Umbilical cord (tissue), 2 donors: ENCODE measurements at places on chromosomes 6 and 20.

GRCh38 chr6:26021350-26022131 is 58.9 kb downstream of the TRIM38 start:
- peak; percentile 99 for DNase-seq

GRCh38 chr6:34959224-34959623 is 70.2 kb downstream of the ANKS1A start:
- DNase-seq = peak; percentile 52

DNA sequence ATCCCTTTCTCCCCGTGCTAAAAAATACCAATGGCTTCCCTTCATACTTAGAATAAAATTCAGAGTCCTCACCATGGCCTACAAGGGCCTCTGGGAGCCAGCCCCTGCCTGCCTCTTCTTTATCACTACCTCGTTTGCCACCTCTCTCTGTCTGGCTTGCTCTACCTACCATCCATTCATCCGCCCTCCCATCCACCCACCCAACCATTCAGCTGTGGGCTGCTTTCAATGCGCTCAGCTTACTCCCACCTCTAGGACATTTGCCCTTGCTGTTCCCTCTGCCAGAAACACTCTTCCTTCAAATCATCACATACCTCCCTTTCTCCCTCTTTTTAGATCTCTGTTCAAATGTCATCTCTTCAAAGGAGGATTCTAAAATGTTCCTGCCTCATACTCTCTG is 44.4 kb downstream of the PACSIN1 start:
- no peak for DNase-seq

GRCh38 chr6:158703837-158704822 is 54.3 kb downstream of the SYTL3 start:
- peak; percentile 72 for DNase-seq

DNA sequence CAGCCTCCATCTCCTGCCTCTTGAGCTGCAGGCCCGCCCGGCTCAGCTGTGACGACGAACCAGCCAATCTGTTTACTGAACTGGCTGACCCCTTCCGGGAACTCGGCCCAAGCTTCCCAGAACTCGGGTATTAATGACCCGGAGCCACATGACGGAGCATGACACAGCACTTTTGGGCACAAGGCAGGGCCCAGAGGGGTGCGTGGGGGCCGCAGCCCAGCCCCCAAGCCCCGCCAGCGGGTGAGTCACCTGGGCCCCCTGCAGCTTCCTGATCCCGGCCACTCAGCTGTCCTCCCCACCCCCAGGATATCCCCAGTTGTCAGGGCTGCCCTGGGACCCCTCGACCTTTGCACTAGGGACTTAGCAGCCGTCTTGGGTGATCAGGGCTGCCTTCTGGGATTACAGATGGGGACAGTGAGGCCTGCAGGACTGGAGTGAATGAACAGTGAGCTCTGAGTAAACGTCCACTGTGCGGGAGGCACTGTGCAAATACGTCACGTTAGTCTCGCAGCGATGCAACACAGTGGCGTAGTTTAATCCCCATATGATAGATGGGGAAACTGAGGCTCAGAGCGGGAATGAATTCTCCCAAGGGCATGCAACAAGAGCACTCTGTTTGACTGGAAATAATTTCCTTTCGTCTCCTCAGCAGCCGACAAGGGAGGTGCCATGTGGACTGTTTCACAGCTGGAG is 102.1 kb downstream of the CEBPB start:
- DNase-seq = peak; percentile 81

- DNase-seq = no peak
Measured at GRCh38 chr6:30127238-30128093, 8.5 kb upstream of the TRIM40 start.

DNA sequence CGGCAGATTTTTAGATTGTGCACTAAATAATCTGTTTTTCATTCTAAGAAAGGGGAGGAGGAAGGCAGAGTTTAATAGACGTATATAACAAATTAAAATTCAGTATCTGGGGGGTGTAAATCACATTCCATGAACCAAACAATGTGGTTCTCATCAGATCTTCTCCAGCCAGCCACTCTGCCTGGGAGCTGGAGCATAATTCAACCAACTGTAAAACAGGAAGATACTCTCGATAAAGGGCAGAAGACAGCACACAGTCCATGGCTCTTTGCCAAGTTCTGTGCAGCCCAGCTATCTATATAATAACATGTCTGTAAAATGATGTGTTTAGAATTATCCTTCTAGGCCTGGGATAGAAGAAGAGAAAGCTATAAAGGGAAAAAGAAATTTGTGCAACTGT is 289.9 kb upstream of the ZFP64 start:
- peak; percentile 91 for DNase-seq

DNA sequence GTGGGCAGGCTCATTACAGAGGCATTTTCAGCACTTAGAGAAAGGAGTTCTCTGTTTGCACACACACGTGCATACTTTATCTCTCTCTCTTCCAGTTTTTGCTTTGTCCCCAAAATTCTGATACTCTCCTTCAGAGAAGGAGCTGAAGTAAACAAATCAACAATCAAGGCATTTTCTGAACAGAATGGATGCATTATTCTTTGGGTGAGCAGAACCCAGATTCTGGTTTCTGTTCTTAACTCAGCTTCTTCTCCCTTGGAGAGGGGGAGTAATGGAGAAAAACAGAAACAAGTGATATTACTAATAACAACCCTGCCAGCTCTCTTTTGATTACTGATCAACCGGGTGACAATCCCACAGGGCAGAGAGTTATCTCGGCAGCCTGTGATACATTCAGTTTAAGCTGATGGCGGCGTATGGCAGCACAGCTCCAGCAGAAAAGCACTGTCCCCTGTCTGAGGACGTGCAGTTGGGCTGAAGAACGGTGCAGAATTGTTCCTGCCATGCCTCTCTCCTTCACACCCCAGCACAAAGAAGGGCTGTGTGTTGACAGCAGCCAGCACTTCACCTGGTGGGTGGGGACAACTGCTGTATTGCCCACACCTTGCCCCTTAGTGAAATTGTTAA is 47.3 kb upstream of the SASH1 start:
- DNase-seq = no peak

DNA sequence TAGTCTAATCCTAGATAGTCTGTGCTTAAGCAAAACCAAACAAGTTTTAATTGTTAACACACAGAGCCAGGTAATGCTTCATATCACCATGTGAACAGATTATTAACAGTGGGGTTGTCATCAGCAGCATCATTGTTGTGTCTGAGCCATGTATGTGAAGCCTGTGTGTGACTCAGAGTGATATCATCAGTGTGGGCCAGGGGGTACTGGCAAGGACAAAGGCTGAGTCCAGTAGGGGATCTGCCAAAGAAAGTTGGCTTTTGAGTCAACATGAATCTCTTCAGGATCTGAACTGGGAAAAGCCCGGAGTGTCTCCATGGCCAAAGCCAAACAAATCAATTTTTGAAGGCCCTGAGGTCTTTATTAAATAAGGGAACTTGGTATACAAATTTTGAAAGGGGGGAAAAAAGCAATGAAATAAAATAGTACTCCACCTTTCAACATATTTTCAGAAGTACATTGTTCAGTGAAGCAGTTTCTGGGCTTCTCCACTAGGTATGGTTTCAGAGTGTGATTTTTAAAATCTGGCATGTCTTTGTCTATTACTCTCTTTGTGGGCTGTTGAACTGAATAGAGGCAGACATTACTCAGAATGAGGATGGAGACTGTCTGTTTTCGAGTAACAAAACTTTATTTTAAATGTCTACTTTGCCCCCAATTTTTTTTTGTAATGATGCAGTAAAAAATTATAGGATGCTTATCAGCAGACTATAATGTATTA is 444.2 kb upstream of the JAG1 start:
- no peak for DNase-seq

DNA sequence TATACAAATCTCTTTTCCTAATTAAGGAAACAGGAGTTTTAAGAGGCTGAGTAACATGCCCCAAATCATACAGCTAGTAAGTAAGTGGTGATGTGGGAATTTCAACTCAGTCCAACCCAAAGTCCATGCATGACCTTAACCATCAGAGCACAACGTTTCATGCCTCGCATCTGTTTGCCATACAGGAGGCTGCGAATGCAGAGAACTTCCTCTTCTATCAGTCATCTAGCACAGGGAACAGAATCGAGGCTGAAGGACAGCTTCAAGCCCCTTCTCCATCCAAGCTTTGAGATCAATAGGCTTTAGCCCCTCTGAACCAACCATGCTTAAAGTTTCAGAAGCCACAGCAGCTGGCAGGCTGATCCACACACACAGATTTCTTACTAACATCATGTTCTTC is 113.2 kb downstream of the MAFB start:
- DNase-seq = no peak

- peak; percentile 71 for DNase-seq
Measured at GRCh38 chr6:39273406-39273821, 40.8 kb downstream of the KCNK17 start.

- no peak for DNase-seq
Measured at GRCh38 chr20:4488407-4489339, 233.0 kb upstream of the PRND start.

- DNase-seq = peak; percentile 28
Measured at GRCh38 chr20:34041226-34041625, 47.5 kb downstream of the RALY start.

DNA sequence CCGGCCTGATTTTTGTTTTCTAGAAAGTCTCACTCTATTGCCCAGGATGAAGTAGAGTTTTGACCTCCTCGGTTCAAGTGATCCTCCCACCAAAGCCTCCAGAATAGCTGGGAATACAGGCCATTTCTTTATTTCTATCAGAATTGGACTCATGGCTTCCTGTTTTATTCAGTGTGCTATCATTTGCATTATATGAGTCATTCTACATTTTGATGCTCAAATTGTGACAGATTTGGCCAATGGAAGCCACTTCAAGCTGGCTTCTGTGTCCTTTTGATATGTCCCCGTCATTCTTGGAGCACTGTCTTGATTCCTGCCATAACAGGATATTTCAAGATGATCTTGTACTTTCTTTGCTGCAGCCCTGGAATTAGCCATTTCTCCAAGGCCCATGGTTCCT is 75.1 kb downstream of the CNBD2 start:
- DNase-seq = no peak

- no peak for DNase-seq
Measured at GRCh38 chr6:34047913-34048867, 97.7 kb downstream of the GRM4 start.

- no peak for DNase-seq
Measured at GRCh38 chr20:50310673-50311051, 120.0 kb downstream of the CEBPB start.

DNA sequence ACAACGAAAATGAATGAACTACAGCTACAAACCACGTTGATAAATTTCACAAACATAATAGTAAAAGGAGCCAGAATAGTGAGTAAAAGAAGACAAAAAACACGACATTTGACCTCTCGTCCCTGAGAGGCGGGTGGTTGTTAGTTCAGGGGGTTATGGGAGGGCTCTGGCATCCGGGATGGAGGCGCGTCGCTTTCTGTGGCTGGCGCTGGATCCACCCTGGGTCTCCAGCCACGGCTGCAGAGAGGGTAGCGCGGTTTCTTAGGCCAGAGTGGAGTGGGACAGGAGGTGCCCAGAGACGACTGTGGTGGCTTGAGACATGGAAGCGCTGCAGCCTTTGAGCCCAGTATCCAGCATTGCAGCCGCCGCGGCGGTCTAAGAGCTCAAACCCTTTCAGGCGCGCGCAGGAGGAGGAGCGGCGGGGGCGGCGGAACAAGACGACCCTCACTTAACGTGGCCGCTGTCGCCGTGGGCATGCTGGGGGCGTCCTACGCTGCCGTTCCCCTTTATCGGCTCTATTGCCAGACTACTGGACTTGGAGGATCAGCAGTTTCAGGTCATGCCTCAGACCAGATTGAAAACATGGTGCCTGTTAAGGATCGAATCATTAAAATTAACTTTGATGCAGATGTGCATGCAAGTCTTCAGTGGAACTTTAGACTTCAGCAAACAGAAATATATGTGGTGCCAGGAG is 3.7 kb upstream of the ZSCAN23 start:
- peak; percentile 21 for DNase-seq
